Right kidney (tissue), 9 donors: ENCODE measurements at places on chromosomes 6 and 20.

GRCh38 chr20:22586645-22587310 is 2.4 kb upstream of the FOXA2 start:
- peak; percentile 64 for DNase-seq

DNA sequence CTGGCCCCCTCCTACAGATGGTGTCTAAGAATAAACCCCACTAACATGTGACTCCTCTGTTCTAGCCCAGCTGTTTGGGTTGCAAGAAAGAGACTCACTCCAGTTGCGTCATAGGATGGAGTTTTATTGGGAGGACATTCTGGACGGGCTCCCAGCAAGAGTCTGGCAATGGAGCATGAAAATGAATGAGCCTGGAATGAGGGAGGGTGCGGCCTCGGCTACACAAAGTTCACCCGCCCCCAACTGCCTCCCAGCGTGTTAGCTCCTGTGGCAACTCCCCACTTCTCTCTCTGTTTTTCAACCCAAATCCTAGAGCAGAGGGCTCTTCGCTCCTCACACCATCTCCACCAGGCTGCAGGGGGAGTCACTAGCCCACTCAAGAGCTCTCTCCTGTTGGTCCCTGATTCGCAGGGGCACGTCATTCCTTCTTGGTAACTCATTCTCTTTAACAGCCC is 5.1 kb upstream of the ADAM33 start:
- DNase-seq: no peak

GRCh38 chr20:17617212-17617867 is 47.5 kb downstream of the DSTN start:
- peak; percentile 46 for DNase-seq

GRCh38 chr20:10651227-10651990 is 22.4 kb downstream of the JAG1 start:
- DNase-seq: no peak

DNA sequence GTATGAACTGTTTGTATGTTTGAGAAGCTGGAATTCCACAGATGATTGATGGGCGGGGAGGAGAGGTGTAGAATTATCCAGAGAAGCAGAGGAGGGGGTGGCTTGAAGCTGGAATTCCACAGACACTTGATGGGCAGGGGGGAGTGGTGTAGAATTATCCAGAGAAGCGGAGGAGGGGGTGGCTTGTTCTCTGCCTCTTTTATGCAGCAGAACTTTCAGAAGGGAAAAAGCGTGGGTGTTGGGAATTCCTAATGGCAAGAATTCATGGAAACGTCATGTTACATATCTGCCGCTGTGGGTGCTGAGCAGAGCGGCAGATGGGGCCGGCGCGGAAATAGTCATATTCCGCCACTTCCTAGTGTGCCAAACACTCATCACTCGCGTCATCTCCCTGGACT is 167.9 kb upstream of the KCNG1 start:
- peak; percentile 47 for DNase-seq

DNA sequence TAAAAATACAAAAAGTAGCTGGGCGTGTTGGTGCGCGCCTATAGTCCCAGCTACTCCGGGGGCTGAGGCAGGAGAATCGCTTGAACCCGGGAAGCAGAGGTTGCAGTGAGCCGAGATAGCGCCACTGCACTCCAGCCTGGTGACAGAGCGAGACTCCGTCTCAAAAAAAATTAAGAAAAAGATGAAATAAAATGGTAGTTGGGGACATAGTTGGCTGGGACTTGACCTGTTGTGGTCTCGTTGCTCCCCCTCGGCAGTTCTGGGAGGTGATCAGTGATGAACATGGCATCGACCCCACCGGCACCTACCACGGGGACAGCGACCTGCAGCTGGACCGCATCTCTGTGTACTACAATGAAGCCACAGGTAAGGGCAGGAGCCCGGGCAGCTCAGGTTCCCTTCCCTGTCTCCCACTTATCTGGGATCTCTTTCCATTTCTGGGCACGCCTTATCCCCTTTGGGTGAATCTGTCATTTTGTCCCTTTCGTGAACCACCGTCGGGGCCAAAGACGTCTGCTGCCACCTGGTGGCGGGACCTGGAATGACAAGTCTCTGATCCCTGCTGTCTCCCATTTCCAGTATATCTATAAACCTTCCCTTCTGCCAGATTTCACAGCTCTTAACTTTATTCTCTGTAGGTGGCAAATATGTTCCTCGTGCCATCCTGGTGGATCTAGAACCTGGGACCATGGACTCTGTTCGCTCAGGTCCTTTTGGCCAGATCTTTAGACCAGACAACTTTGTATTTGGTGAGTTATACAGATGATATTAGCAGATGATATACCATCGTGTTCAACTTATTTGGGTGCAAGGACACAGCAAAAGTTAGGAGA is 2.3 kb downstream of the TUBB start:
- DNase-seq: peak; percentile 81

DNA sequence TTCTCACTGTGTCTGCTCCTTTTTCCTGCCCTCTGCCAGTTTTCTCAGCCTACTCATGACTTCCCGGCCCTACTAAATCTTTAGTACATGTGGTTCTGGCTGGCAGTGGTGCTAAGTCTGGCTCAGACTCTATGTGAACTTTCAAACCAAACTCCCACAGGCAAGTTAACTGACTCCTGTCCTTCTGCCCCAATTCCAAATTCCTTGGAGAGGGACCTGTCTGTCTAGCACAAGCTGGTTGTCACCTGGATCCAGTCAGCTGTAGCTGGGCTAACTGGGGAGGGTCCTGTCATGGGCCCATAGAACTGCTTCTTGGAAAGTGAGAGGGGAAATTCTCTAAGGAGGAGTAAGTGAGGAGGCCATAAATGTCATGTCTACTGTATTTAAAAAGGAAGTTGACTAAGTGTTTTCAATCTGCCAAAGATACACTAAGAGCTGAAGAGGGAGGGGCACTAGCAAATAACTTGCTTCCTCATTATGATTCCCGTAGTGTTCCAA is 240.1 kb downstream of the KCNQ5 start:
- peak; percentile 3 for DNase-seq

- no peak for DNase-seq
Observed at GRCh38 chr20:23655491-23656211, 17.9 kb upstream of the CST3 start.

DNA sequence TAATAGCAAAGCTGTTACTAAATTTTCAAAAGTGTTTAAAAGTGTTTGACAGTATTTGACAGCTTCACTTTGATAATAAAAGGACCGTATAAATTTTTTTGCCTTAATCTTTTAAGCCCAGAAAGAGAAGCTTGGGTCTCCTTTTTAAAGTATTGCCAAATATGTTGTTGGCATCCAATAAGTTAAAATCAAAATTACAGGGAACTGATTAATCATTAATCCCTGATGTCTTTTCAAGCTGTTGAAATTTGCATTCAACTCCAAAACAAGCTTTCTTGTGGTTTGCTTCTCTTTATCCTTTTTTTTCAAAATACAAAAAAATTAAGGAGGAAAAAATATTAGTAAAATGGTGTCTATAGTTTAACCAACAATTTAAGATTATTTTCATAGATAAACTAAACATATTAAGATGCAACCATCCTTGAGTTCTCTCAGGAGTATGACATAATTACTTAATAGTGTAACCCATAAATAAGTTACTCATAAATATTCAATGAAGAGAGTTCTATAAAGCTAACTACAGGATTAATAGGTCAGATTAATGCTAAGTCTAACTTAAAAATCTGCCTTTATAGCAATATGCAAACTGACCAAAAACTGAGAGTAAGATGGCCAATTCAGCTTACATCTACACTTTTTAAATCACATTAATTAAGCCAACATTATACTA is 27.0 kb upstream of the CALHM6 start:
- DNase-seq: no peak

DNA sequence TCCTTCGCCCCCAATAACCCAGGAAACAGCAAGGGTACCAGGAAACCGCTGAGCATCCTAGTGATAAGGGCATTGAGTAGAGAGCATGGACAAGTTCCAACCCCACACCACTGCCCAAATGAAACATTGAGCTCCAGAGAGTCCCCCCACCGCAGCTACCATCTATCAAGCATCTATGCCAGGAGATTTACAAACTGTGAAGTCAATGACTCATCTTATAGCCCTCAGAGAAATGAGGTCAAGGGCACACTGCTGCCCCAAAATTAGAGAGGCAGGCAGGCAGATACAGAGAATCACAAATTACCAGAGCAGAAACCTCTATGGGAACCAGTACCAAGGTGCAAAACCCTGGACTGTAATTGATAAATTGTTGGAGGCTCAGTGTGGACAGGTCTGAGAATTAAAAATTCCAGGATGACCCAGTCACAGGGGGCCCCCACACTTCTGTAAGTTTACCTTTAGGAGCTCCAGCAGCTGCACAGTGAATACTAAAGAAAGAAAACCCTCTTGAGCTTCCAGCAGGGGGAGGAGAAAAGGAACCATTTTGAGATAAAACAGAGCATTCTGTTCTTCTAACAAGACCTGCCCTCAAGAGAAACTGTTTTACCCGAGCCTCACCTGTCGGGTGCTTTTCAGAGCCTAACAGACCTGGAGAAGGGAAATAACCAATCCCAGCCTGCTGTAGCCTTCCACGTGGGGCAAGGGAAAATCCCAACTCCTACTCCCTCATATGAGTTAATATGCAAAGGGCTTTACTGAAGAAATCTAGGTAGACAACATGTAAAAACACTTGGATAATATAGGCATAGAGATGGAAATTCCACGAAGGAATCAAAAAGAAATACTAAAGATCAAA is 118.0 kb upstream of the ARID1B start:
- DNase-seq: no peak

DNA sequence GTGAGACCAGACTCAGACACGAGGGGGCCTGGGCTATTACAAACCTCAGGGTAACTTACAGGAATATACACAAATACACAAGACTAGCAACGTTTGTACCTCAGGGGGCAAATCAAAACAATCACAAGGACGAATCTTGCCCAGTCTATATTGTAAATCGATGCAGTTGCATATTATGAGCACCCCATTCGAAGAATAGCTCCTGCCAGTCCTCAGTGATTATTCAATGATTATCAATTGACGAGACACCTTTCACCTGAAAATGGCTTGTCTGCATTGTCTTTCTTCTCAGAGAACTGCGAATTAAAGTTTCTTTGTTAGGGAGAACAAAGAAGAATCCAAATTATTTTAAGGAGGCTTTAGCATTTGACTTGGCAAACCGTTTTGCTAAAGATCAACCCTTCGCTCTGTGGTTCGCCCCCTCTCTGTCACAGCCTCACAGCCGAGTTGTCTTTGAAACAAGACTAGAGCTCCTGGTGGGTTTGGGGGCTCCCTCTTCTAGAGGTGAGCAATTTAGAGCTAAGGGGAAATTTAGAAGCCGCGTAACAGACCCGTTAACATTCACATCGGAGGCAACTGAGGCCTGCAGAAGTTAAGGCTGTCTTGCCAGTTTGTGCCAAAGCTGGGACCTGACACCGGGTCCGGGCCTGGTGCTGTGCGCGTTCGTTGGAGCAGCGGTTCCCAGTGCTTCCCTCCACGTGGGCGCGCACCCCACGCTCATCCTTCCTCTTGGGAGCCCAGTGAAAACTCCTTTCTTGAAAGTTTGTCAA is 24.9 kb upstream of the MAP3K7 start:
- DNase-seq: peak; percentile 37

GRCh38 chr20:44722990-44723389 is 7.8 kb downstream of the CCN5 start:
- DNase-seq: no peak

GRCh38 chr6:34346175-34347119 is 46.0 kb downstream of the NUDT3 start:
- no peak for DNase-seq

GRCh38 chr6:170441316-170441715 is 111.8 kb downstream of the PSMB1 start:
- no peak for DNase-seq

- DNase-seq: no peak
Observed at GRCh38 chr6:111522393-111523020, 39.5 kb upstream of the REV3L start.

DNA sequence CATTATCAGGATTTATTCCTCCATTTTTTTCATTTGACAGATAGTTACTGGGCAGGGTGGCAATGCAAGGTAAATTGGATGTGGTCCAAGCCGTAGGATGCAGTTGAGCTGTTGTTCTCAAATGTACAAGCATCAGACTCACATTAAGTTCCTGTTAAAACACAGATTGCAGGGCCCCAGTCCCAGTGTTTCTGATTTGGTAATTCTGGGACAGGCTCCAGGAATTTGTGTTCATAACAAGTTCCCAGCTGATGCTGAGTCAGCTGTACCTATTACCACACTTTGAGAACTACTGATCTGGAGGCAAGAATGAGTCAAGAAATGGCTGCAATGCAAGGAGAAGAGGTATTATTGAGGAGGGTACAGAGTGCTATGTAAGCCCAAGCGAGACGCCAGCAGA is 11.7 kb downstream of the TMEM244 start:
- no peak for DNase-seq

DNA sequence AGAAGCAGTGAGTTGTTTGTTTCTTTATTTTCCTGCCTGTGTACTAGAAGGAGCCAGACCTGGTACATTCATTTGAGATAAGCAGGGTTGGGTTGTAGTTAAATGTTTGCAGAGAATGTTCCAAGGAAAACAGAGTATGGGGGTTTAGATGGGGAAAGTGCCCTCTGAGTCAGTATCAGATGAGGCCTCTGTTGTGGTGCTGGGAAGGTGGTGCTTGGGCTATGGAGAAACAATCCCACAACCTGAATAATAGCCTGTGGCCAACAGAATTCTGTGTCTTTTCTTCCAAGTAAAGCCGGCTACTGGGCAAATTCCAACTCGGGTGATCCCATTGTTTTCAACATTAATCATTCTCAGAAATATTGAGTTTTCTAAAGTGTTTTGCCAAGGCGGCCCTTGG is 109.3 kb downstream of the RNF144B start:
- no peak for DNase-seq

DNA sequence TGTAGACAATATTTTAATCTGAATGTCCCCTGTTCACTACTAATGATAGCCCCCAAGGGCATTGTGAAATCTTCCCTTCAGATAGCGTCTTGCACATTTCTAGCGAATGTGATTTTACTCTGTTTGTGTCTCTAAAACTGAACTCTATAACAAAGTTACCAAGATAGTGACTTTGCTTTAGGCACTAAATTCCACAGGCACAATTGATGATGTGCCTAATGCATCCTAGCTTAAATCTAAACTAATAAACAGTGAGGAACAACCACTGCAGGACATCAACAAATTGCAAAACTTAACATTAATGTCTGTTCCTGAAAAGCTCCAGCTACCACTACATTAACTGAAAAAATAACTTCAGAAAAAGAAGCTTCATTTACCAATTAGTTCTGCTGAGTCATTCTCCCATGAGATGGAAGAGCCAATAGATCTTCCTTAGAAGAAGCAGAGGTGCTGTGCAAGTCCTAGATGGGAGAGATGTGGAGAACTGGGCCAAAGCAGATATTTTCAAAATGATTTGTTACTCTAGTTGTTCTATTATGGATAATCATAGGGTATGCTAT is 1065.0 kb downstream of the EPHA7 start:
- no peak for DNase-seq

DNA sequence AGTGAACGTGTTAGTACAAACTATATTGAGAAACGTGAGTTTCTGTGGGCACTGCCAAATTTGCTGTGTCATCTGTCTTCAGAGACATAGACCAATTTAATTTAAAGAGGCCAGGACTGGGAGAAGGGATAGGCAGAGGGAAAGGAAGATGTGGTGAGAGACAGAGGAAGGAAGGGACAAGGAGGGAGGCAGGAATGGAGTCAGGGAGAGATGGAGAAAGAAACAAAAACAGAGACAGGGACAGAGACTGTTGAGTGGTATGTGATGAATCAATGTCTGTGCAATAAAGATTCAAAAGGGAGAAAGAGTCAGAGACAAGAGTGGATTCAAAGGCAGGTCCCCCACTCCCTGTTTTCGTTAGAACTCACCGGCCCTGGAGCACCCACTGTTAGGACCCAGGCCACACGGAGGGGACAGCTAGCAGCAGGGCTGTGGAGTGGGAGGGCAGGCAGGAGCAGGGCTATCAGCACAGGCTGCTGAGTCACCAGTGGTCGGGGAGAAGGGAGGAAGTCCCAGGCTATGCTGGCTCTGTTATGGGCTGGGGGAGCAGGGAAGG is 51.6 kb upstream of the CHD6 start:
- DNase-seq: no peak
